ENCODE measurements at places on chromosomes 3 and 15.

GRCh38 chr3:127019449-127019848 is 36.5 kb downstream of the PLXNA1 start:
- DNase-seq: peak; percentile 65

DNA sequence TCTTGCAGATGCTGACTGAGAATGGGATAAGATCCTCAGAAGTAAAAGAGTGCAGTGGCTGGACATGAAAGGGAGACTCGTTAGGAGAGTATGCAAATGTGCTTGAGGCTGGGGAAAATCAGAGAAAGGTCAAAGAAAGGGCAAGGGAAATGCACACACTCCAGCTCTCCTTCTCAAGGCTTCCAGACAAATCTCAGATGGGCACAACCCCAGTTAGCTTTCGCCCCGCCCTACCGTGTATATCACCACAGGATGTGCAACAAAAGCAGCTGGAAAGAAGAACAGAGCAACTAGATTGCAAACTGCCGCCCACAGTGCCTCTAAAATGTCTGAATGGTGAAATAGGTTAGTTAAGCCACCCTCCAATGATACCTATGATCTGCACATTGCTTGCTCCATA is 63.9 kb downstream of the CERS3 start:
- DNase-seq: no peak

GRCh38 chr15:68991723-68992122 is 22.8 kb upstream of the NOX5 start:
- DNase-seq: no peak

- no peak for DNase-seq
These were observed 654 bp upstream of the C3orf38 start for GRCh38 chr3:88149101-88149508.

DNA sequence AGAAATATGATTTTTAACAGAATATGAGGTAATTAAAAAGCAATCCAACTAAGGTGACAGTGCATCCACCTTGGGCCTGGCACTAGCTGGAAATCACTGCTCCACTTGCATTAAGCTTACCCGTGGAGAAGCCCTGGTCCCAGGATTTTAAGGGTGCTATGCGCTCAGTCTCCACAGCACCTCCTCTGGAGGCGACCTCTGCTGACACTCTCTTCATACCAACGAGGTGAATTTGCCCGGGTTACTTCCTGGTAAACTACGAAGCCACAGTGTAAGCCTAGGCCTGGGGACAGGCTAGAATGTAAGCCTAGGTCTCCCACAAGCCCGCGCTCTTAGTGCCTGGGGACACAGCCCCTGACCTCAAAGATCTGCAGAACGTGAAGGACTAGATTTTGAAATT is 793 bp downstream of the APOD start:
- peak; percentile 60 for DNase-seq

DNA sequence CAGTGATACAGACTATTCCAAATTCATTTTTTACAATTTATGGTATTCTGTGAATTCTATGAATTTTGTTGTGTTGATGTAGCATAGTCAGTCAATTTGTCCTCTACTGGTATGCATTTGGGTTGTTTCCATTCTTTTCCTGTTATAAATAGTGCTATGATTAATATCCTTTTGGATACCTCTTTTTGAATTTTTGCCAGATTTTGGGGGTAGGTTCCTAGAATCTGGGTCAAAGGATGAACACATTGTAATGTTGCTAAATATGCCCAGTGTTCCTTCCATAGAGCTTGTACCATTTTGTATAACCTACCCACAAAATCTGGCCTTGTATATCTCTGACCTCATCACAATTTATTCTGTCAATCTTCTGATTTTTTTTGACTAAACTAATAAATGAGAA is 44.4 kb upstream of the C3orf38 start:
- no peak for DNase-seq

- DNase-seq: no peak
These were observed 102.4 kb downstream of the NR1D2 start for GRCh38 chr3:24047513-24047912.

Measured in PC-9 (cell line).